ENCODE measurements at places on chromosomes 3 and 15.

DNA sequence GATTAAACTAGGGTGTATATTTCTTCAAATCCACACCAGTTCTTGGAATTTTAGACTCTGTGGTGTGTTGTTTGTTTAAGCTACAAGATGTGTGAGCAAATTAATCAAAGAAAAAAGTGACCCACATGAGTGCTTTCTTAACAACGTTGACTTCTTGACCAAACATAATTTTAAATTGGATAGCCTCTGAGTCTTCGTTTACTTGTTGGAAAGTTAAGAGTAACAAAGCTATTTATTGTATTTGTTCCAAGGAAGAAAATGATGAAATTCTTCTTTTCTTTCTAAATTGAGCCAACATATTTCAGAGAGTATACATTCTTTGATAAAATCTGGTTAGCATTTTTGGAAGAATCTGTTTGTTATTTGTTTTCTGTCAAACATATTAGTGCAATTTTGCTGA, 99.9 kb upstream of the IGSF10 start:
- DNase-seq: no peak

GRCh38 chr3:28586325-28586724, 237.7 kb upstream of the AZI2 start:
- DNase-seq: no peak

- peak; percentile 87 for DNase-seq
These were observed 610 bp downstream of the ARID3B start for GRCh38 chr15:74541494-74542165.

DNA sequence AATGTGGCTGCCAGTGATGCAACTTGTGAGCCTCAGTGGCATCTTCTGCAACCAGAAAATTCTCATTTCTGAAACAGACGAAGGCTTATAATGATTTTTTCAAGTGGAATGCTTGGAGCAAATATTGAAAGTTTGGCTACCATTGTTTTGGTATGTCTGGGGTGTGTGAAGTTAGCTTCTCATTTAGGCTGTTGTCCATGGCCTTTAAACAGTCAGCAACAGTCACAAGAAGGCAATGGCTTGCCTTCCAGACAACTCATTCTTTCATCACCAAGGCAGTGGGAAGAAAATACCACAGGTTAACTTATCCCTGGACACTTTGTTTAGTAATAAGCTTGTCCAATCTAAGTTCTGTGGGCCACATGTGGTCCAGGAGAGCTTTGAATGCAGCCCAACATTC, 4.7 kb upstream of the BNC1 start:
- DNase-seq: no peak

GRCh38 chr3:107206945-107207344, 170.3 kb upstream of the CCDC54 start:
- DNase-seq: no peak

DNA sequence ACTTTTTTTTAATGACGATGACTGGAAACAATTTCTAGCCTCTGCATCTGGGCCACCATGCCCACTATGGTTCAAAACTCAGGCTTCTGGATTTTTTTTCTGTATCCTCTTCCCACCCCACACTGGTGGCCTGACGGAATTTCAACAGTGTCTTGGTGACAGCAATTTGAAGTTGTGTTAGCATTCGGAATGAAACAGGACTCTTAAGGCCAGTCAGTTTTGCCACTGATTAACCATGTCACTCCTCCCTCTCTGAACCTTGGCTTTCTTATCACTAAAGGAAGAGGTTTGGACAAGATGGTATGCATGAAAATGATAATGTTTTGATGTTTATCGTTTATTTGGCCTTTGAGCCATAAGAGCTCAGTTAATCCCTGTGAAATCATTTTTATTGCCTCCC, 41.6 kb upstream of the BDH1 start:
- no peak for DNase-seq

DNA sequence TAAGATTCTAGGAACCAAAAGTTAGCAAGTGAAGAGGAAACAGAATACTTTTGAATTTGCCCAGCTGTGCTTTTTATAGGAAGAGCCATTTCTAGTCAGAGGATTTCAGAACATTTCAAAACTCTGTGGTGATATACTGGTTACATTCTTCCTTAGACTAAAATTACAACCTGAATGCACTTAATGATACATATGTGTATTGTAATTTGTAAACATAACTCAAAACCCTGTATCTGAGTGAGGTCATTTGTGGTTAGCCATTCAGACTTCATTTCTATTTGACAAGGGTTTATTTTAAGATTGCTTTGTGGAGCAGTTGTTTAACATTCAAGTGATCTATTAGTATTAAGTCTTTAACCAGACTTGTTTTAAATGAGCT, 59.4 kb upstream of the TRIM71 start:
- DNase-seq: no peak

DNA sequence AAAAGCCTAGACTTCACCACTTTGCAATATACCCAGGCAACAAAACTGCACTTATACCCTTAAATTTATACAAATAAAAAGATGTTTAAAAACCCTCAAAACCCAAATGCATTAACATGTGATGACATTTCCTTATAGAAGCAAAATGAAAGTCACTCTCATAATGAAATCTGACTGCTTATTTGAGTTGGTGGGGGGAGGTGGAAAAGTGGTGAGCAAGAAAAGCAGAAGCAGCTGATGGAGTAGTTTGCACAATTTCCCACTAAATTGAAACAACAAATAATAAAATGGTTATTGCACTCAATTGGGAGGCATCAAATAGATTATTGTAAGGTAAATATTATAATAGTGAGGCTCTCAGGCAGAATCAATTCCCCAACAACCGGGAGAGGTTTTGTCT, 54.0 kb upstream of the GADL1 start:
- DNase-seq: no peak

- no peak for DNase-seq
These were observed 488.7 kb upstream of the TPRG1 start for GRCh38 chr3:188683032-188683521.

GRCh38 chr15:98773616-98774015, 125.3 kb downstream of the IGF1R start:
- no peak for DNase-seq

- DNase-seq: no peak
These were observed 300.7 kb downstream of the WDR72 start for GRCh38 chr15:53458736-53459135.

DNA sequence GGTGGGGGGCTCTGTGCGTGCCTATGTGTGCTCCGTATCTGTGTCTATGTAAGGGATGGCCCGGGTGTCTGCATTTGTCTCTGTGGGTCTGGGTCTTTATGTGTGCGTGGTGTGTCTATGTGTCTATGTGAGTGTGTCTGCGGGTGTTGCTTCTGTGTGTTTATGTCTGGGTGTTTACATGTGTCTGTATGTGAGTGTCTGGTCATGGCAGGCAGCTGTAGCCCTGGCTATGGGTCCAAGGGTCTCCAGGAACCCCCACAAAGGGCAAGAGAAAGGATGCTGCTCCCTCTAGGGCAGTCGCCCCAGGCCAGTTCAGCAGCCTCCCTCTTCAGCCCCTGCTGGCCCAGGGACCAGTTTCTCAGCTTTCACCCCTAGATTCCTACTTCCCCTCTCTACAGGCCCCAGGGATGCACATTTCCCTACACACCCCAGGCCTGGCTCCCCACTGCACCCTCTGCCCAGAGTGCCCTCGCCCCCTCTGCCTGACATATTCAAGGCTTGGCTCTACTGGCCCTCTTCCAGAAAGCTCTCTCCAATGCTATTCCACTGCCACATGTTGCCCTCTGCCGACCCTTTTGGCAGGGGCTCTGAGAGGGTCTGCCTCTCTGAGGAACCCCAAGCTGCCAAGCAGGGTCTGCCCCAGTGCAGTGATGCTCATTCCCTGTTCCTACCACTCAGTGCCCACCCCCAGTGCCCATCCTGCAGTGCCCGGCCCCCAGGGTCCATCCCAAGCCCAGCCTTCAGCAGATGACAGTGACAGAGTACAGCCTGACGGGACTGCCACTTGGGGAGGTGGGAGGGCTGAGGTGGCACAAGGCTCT, 1.0 kb upstream of the MYL3 start:
- no peak for DNase-seq

- no peak for DNase-seq
These were observed 157.9 kb downstream of the FAM43A start for GRCh38 chr3:194843556-194843955.

DNA sequence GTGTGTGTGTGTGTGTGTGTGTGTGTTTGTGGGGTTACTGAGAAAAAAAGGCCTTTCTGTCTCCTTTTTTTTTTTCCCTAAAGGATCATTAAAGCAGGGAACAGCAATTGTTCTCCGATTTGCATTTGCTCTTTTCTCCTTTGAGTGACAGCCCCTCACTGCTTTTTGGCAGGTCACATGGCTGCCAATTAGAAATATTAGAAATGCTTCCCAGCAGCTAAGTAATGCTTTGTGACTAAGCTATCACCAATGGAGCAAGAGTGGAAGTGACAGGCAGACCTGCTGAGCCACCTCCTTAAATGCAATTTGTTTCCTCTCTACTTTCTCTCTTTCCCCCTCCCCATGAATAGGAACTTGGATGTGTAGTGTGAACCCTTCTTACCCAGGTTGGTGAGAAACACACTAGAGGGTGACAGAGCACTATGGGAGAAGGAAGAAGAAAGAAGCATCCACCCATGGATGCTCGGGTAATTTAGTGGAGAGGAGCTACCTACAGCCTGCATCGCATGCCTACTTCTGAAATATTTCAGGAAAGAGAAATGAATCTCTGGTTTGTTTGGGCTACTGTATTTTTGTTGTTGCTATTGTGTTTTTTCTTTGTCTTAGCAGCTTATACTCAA, 165.2 kb upstream of the PDZRN3 start:
- DNase-seq: no peak

DNA sequence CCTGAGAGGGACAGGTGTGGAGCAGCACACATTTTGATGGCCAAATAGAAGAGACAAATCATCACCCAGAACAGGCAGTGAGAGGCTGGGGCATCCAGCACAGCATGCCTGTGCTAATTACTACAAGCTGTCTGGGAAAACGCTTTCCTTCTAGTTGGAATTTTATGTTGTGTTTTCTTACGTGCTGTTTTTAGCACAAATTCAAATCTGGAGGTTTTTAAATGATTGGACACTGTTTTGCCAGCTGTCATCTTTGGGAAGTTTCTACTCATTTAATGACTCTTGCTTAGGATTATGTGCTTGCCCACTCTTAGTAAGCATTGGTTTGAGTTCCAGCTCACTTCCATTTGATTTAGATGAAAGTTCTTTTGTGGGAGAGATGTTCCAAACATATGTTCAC, 43.5 kb downstream of the EAF1 start:
- DNase-seq: no peak

DNA sequence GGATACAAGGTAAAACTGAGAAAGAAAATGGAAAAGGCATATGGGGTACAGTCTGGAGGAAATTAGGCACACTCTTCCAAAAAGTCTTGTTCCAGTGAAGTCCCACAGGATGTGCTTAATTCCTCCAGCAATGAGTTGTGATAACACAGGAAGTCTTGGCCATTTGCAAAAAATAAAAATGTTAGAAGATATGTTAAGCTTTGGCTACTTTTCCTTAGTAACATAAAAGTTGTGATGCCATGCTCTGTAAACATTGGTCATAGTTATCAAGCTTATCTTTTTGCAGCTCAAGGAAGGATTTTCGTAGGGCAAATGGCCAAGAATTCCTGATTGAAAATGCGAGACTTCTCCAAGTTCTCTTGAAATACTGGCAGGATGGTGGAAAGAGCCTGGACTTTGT, 26.4 kb downstream of the LNP1 start:
- no peak for DNase-seq

DNA sequence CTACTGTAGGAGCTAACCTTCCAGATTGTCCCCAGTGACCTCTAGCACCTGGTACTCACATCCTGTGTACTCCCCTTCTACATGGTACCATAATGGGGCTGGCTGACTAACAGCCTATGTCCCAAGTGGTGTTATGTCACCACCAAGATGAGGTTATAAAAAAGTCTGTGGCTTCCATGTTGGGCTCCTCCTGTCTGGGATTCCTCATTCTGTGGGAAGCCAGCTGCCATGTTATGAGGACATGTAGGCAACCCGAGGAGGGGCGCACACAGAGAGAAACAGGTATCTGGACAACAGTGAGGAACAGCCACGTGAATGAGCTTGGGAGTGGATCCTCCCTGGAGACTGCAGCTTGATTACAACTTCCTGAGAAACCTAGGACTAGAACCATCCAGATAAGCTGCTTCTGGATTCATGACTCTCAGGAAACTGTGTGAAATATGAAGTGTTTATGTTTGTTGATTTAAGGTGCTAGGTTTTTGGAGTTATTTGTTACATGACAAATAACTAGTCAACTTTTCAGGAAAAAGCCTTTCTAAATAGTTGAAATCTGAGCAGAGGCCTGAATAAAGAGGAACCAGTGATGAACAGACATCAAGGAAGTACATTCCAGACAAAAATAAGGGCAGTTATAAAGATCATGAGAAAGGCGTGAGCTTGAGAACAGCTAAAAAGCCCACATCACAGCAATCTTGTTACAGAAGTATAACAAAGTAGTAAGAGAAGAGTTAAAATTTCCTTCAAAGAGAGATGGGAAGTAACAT, 21.7 kb downstream of the GOLIM4 start:
- no peak for DNase-seq

DNA sequence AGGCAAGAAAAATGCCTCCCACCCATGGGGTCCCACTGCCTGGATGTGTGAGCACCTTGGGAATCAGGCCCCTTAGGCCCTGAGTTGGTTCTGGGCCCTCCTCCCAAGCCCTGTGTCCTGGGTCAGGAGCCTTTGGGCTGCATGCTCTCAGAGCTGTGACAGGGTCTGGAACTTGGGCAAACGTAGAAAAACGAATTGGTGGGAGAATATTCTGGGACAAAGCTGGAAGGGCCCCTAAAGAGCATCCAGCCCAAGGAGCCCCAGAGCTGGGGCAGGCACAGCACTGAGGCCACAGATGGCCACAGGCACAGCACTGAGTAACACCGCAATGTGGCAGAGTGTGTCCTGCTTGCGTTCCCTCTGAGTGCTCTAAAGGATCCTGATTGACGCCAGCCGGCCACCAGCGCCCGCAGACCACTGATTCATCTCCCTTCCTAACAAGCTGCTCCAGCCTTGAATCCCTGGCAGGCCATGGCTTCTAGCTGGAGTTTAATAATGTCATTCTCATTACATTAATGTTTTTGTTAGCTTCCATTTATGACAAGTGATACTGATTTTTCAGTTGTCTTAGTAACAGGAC, 18.6 kb upstream of the SEC13 start:
- no peak for DNase-seq

DNA sequence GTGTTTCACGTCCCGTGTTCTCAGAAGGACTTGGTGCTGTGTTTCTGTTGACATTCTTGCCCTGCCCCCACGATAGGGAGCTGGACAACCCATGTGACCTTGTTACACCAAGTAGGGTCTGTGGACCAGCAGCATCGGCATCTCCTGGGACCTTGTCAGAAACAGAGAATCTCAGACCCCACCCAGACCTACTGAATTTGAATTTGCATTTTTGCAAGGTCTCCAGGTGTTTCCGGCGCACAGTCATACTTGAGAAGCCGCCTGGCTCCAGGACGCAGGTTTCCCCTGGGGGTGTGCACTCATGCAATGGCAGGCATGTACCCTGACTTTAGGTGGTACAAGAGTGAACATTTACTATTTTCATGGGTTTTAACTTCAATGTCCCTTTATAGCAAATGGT, 117.9 kb downstream of the TLE3 start:
- no peak for DNase-seq
